SK-N-SH (cell line): ENCODE measurements at places on chromosomes 5 and 9.
A peak's percentile ranks its signal among the peaks of the same experiment; 100 is the strongest.

GRCh38 chr9:107046692-107047091 lies 183.7 kb downstream of the ZNF462 start:
- no peaks in the 10 kb centered on the region for H3K4me1 ChIP-seq
- no peak overlapping the region for H3K4me3 ChIP-seq
- no peak overlapping the region for H3K27ac ChIP-seq

DNA sequence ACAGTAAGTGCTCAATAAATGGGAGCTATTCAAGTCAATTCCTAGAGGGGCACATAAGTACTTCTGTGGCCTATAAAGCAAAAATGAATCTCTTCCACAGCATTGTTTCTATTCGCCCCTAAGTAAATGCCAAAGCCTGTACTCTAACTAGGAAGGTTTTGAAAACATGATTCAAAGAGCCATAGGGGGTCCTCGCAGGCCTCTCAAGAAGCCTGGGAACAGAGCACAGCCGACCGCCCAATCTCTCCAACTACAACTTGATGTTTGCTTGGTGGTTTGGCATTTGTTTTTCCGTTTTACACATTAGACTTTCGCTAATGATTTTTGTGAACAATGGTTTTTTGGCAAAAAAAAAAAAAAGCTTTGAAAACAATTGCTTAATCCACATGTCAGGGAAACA lies 19.4 kb downstream of the EFNA5 start:
- no peak overlapping the region for H3K4me3 ChIP-seq
- no peaks in the 10 kb centered on the region for H3K27me3 ChIP-seq
- H3K27ac ChIP-seq, result no peak overlapping the region
- H3K4me1 ChIP-seq, result peaks cover 8% of the 10 kb centered on the region
- no peaks in the 10 kb centered on the region for H3K36me3 ChIP-seq

DNA sequence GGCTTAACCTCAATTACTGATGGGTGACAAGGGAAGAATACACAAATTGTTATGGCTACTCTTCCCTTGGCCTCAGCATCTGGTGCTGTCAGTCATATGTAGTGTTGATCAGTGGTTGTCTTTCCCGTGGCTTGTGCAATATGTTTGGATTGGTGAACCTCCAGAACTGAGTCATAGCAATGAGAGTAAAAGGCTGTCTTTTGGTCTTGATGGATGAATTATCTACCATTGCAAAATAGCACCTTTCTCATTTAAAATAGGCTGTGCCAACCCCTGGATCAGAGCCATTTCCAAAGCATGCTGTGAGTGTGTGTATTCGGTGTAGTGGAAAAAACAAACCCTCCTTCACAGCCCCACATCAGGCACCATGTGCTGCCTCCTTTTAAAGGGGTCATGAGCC lies 14.6 kb upstream of the F2R start:
- no peak overlapping the region for H3K4me3 ChIP-seq
- H3K27ac ChIP-seq, result no peak overlapping the region
- H3K27me3 ChIP-seq, result no peaks in the 10 kb centered on the region
- no peaks in the 10 kb centered on the region for H3K36me3 ChIP-seq

DNA sequence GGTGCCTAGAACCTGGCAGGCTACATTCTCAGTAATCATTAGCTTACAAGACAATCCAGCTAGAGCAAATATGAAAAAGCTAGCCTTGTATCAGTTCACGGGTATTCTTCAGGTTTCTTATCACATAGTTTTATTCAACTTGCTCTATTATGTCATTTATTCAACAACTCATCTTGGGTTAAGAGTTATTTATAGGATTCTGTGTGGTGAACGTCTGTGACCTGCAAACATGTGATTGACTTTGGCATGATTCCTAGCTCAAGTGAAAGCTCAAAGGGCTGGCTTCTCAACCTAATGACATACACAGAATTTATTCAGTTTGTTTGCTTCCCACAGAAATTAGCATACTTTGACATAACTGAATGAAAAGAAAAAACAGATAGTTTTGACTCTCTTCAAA lies 173.1 kb downstream of the PLPPR1 start:
- H3K27me3 ChIP-seq, result no peaks in the 10 kb centered on the region
- H3K36me3 ChIP-seq, result no peaks in the 10 kb centered on the region
- no peak overlapping the region for H3K27ac ChIP-seq

GRCh38 chr5:18238321-18238720 lies 604.1 kb downstream of the TAF11L14 start:
- no peaks in the 10 kb centered on the region for H3K36me3 ChIP-seq
- no peak overlapping the region for H3K27ac ChIP-seq
- no peak for DNase-seq
- H3K4me3 ChIP-seq, result no peak overlapping the region
- no peaks in the 10 kb centered on the region for H3K4me1 ChIP-seq

- peaks cover 3% of the 10 kb centered on the region for H3K4me1 ChIP-seq
- no peak for DNase-seq
- no peaks in the 10 kb centered on the region for H3K27me3 ChIP-seq
Measured at GRCh38 chr5:73797132-73797510, 171.1 kb downstream of the ARHGEF28 start.

DNA sequence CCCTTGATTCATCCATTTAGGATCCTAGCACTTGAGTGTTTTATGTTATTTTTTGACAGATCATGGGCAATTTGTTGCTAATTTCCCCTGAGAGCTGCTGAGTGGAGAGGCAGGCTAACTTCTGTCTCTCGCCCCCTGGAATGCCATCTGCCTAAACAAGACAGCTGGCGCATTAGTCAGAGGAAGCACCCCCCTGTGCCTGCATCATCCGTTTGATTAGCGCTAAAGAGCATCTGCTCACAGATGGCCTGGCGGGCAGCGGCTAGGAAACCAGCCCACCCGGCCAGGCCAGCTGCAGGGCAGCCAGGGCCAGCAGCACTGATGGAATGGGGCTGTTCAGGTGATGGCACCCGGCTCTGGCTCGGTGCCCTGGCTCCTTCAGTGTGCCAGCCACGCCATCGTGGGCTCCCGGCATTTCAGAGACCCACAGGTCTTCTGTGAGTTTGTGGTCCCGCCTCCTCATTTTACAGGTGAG lies 22.9 kb upstream of the ASS1 start:
- H3K36me3 ChIP-seq, result no peaks in the 10 kb centered on the region
- H3K27ac ChIP-seq, result peak overlapping the region; percentile 98
- peak; percentile 95 for DNase-seq
- no peaks in the 10 kb centered on the region; the same call in 1 of the 2 replicates for H3K27me3 ChIP-seq
- peaks cover 21% of the 10 kb centered on the region for H3K4me1 ChIP-seq
- no peak overlapping the region for H3K4me3 ChIP-seq

GRCh38 chr5:102916109-102916508 lies 161.0 kb downstream of the PAM start:
- H3K4me1 ChIP-seq, result peaks cover 19% of the 10 kb centered on the region; the same call in 1 of the 2 replicates
- no peak overlapping the region for H3K4me3 ChIP-seq
- H3K27me3 ChIP-seq, result no peaks in the 10 kb centered on the region
- H3K36me3 ChIP-seq, result peaks cover 26% of the 10 kb centered on the region
- DNase-seq, result no peak

DNA sequence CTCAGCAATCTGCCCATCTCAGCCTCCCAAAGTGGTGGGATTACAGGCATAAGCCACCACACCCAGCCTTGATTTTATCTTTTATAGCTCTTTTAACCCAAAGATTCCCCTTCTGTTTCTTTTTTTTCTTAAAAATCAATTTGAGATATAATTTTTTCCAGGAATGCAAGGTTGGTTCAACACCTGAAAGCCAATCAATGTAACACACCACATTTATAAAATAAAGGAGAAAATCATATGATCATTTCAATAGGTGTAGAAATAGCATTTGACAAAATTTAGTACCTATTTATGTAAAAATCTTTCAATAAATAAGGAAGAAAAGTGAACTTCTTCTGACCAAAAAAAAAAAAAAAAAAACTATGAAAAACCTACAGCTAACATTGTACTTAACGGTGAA lies 3.7 kb upstream of the ASS1 start:
- H3K36me3 ChIP-seq, result no peaks in the 10 kb centered on the region
- H3K27ac ChIP-seq, result no peak overlapping the region
- H3K4me1 ChIP-seq, result peaks cover 11% of the 10 kb centered on the region; the same call in 1 of the 2 replicates

DNA sequence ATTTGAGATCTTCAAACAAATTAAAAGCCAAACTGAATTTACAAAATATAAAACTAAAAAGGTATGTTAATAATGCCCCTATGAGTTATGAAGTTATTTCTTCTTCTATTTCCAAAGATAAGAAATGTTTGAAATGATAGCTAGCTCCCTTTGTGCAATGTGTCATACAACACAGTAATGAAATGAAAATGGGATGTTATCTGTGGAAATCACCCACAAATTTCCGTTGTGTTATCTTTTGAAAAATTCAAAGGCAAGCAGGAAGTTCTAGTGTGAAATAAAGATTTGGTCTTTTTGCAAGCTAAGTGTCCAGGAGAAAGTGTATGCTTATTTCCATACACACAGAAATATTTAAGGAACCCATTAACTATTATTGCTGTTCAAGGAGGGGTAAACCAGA lies 375.3 kb upstream of the PRR16 start:
- no peak for DNase-seq
- H3K36me3 ChIP-seq, result no peaks in the 10 kb centered on the region
- no peaks in the 10 kb centered on the region for H3K27me3 ChIP-seq

DNA sequence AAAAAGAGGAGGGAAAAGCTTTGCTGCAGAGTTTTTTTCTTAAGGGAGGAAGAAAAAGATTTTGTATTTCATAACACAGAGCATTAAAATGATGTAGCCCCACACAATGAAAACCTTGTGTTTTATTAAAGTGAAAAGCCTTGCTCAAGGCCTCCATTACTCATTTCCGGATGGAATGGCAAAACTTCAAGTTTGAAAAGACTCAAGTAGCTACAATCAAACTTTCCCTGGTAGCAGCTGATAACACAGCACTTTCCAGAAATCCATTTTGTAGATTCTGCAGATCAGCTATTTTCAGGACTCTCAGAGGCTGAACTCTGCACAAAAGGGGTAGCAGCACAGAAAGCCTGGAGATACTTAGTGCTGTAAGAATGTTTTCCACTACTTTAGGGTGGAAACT lies 374.8 kb downstream of the NFIB start:
- H3K36me3 ChIP-seq, result no peaks in the 10 kb centered on the region
- peak overlapping the region; percentile 20; the same call in 1 of the 2 replicates for H3K27ac ChIP-seq
- DNase-seq, result no peak
- H3K4me1 ChIP-seq, result peaks cover 7% of the 10 kb centered on the region
